H7 (cell line): ENCODE measurements at places on chromosomes 5 and 9.

- no peak for DNase-seq
Measured at GRCh38 chr5:6365142-6365976, 13.0 kb downstream of the MED10 start.

GRCh38 chr9:97983589-97984187, 547 bp downstream of the ANP32B start:
- peak; percentile 89 for DNase-seq

DNA sequence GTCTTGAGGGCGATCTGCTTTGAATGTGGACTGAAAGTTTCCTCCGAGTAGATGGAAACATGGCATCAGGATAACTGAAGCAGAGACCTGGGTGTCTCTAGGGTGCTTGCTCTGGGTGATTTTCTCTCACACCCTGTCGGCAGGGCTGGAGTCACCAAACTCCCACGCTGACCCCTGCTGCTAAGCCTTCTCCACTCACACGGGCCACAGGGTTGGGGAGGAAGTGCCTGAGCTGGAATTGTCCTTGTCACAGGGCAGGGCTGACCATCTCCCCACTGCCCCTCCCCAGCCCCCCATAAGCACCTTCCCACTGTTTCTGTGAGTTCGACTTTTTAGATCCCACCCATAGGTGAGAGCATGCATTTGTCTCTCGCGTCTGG, 212.9 kb downstream of the FANCC start:
- no peak for DNase-seq

- DNase-seq = no peak
Measured at GRCh38 chr5:102617191-102618187, 118.7 kb upstream of the SLCO6A1 start.

DNA sequence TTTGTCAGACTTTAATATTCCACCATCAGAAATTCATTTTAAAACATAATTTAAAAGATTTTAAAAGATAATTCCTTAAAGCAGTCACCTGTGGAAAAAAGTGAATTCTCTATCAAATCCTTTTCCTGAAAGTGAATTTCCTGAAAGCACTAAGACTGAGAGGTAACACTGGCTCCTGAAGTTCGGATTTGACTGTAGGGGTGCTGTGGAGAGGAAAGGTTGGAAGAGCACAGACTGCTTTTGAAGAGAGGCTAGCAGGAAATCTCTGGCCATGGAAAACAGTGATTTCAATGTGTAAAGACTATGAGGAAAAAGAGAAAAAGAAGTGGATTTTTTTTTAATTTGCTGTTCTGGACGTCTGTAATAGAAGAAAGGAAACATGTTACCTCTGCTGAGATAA, 35.7 kb upstream of the TMEM161B start:
- peak; percentile 23 for DNase-seq

DNA sequence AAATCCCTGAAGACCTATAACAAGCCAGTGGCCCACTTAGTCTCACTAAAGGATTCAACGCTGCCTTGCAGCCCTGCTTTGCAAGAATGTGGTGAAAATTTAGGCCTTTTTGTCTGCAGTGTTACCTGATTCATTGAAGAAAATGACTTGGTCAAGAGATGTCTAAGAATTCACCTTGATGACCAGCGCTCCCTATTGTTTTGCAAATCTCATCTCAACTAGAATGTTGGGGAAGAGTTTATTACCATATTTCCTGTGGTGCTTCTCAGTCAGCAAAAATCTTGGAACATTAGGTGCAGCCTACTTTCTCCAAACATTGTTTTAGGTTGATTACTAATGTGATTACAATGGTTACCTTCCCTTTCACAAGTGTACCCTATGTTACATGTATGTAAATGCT, 53.5 kb downstream of the PLK2 start:
- DNase-seq = peak; percentile 7

DNA sequence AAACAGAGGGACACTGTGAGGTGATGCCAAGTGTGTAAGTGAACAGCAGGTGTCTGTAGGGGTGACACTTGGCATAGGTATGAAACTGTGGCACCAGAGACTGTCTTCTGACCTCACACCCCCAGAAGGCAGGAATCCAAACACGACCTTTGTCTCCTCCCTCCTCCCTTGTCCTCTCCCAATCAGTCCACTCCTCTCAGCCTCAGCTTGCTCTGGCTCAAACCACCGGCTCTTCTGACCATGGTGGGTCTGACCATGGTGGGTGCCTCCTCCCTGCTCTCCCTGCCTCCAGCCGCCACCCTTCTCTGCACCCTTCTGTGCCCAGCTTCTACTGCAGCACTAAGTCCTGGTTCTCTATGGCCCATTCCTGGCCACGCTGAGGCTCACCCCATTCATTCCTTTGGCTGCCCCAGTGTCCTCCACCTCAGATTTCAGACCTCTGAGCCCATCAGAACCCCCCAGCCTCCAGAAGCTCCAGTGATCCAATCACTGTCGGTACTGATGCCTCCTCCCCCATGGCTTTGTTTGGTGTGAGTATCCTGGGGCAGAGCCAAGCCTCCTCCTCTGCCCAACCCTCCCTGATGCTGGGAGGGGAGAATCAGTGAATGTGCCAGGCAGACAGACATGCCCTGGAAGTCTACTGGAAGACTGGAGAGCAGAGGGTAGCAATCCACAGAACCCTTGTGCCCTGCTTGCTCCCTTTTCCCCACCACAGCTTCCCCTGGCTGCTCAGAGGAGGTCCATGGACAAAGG, 1.7 kb upstream of the ARID3C start:
- DNase-seq = no peak

GRCh38 chr5:17276445-17276844, 59.0 kb downstream of the BASP1 start:
- DNase-seq = no peak

DNA sequence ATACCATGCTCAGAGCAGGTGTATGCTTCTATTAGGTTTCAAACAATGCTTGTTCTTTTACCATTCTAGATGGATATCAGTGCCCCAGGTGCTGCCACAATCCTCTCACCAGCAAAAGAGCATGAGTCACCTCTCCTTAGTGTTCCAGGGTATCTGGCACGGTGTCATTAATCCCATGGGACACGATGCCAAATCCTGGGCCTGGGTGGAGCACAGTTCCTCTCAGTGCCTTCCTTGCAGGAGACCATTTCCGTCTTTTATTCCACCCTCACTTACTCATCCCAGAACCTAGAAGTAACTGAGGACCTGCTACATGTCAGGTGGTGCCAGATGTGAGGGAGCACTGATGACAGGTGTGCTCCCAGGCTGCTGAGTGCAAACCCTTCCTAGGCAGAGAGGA, 1.3 kb upstream of the OR13J1 start:
- no peak for DNase-seq

GRCh38 chr9:97895695-97896332, 26.5 kb downstream of the TRMO start:
- peak; percentile 59 for DNase-seq

- DNase-seq = no peak
Measured at GRCh38 chr9:113368982-113369854, 7.6 kb downstream of the HDHD3 start.

- no peak for DNase-seq
Measured at GRCh38 chr5:135492319-135492626, 40.1 kb upstream of the TIFAB start.

DNA sequence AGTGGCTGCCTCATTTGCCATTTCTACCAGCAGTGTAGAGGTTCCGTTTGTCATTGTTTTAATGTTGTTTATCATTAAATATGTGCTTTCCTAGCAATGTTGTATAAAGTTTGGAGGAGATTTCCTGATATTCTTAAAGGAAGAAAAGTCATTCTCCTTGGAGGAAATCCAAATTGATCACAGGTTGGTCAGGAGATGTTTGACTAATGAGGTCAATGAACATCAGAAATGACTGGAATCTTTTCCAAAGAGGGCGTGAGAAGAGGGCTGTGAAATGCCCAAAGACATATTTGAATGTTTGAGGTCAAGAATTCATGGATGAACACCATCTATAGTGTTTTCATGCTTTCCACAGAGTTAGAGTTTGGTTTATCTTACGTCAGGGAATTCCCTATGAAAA, 471.3 kb downstream of the MAT2B start:
- no peak for DNase-seq

GRCh38 chr5:37905230-37905629, 65.4 kb upstream of the GDNF start:
- no peak for DNase-seq

GRCh38 chr5:140372971-140373487, 13.0 kb downstream of the SLC4A9 start:
- DNase-seq = peak; percentile 85

DNA sequence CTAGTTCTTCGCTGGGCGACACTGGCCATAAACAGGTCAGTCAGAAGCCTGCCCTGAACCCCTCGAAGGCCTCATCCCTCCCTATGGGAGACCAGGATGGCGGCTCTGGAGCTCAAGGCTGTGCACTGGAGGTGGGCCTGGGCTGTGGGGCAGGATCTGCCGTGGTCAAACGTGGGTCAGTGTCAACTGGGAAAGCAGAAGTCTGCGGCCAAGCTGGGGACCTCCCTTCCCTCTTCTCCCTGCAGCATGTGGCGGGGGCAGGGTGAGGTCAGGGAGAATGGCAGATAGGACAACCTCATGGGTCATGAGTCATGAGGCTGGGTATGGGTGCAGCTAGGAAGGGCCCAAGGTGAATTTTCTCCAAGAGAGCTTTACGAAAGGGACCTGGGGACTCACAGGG, 132.9 kb downstream of the RXRA start:
- DNase-seq = no peak

GRCh38 chr5:175427762-175428161, 16.2 kb downstream of the DRD1 start:
- no peak for DNase-seq

DNA sequence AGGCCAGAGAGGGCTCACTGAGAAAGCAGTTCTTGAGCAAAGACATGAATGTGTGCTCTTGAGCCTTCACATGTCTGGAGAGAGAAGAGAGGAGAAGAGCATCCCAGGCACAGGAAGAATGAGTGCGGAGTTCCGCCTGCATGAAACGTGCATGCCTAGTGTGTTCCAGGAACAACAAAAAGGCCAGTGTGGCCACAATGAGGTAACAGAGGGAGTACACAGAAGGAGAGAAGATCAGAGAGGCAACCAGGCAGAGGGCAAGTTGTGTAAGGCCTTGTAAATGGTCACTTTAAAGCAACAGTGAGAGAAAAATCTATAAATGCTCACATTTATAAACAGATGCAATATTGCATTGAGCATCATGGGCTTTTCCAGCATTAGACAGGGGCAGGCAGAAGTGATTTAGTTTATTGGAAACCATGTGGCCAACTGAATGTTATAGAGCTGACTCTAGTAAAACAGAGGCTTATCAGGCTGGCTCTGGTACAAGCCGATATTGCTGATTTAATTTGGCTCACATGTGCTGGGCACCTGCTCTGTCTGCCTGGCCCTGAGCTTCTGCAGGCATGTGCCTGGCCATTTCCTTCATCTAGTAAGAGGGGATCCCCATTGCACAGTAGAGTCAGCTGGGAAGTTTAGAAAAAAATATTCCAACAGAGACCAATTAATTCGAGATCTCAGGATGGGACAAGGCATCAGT, 185.3 kb downstream of the SAXO1 start:
- no peak for DNase-seq

- no peak for DNase-seq
Measured at GRCh38 chr5:112342389-112342788, 76.7 kb downstream of the EPB41L4A start.

GRCh38 chr9:85067792-85068191, 398.3 kb downstream of the NTRK2 start:
- DNase-seq = no peak
